ENCODE measurements at places on chromosomes 11 and 22.

DNA sequence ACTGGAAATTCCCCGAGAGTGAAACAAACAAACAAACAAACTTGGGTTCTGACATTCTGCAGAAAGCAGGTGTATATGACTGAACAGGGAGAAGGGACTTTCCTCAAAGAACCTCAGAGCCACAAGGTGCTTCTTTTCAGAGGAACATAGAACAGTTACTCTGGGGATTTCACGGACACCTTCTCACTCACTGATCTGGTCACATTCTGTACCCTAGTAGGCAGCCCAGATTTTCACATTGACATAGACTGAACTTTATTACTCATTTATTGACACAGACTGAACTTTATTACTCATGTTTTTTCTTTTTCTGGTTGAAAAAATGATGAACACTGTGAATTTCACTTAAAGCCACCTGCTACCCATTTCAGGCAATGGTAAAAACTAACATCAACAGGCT is 263.0 kb downstream of the OPCML start:
- DNase-seq: no peak

- no peak for DNase-seq
These were observed 91.4 kb upstream of the BIRC3 start for GRCh38 chr11:102225689-102226568.

- no peak for DNase-seq
These were observed 268.0 kb downstream of the CTTN start for GRCh38 chr11:70666311-70666710.

DNA sequence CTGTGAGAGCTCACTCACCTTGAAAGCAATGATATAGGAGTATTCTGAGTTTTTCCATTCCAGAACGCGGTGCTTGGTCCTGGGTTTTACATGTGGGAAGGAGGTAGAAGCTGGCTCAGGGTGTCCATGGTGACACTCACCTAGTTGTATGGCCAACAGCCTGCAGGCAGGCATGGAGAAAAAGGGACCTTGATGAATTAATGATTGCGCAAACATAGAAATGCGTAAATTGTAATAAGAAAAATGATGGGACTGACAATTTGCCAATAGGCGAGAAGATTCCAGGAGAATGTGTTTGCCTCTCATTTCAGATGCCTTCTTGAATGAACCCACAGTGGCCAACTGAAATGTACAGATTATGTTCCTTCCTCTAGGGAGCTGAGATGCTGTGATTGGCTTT is 53.4 kb upstream of the MYO18B start:
- no peak for DNase-seq

- no peak for DNase-seq
These were observed 20.3 kb downstream of the MMP20 start for GRCh38 chr11:102604875-102605274.

GRCh38 chr11:44623341-44623730 is 57.9 kb downstream of the CD82 start:
- no peak for DNase-seq

DNA sequence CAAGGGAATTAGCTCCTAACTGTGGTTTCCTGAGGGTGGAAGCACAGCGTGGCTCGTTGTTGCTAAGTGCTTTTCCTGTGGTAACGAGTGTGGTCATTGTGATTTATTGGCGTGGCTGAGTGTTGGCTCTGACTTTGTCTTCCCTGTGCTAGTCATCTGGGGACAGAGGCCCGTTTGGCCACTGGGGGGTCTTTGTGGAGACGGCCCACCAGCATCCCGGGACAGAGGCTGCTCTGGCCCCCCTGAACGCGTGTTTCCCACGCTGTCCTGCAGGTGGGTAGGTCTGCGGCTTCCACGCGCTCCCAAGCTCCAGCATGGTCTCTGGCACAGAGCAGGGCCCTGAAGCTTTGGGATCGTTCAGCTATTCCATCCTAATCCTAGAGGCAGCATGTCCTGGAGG is 1040.0 kb downstream of the TBC1D22A start:
- no peak for DNase-seq
